Astrocyte (in vitro differentiated cells and primary cell): ENCODE measurements at places on chromosomes 2 and 18. TPM values are rescaled to one million over a fixed set of nuclear protein-coding genes. Genes with fewer than 3 reads are reported as not detected.

Gene ZNF24
- total RNA-seq = 55.5 and 55.6 TPM in 2 replicates

Gene TRABD2A
- 2.6 and 3.2 TPM in 2 replicates for total RNA-seq

Gene KCNS3
- 0.84 and 1.7 TPM in 2 replicates for total RNA-seq

Gene DNAH7
- 0.79 and 1.2 TPM in 2 replicates for total RNA-seq

Gene IL1RL1
- total RNA-seq = 0.27 TPM in 1 of 2 replicates, not detected in the other

Gene RIT2
- total RNA-seq = not detected in 2 replicates

Gene SERPINB12
- total RNA-seq = not detected in 2 replicates

Gene REG3G
- not detected in 2 replicates for total RNA-seq

Gene LIMS3
- 3.2 and 7.1 TPM in 2 replicates for total RNA-seq

Gene MAP3K19
- not detected in 2 replicates for total RNA-seq

Gene SULT1C4
- total RNA-seq = 1.1 and 1.8 TPM in 2 replicates

Gene C1QL2
- 0.20 TPM in 1 of 2 replicates, not detected in the other for total RNA-seq

Gene STK25
- total RNA-seq = 185 and 211 TPM in 2 replicates

Gene GKN1
- total RNA-seq = not detected in 2 replicates

Gene GPR45
- 0.22 TPM in 1 of 2 replicates, not detected in the other for total RNA-seq

Gene RAB6C
- 0.09 and 0.14 TPM in 2 replicates for total RNA-seq

Gene TUBB8B
- not detected in 2 replicates for total RNA-seq

Gene AMMECR1L
- 30.5 and 32.2 TPM in 2 replicates for total RNA-seq

Gene CNGA3
- total RNA-seq = not detected in 2 replicates

Gene GAL3ST2
- total RNA-seq = not detected in 2 replicates

Gene SRD5A2
- not detected in 2 replicates for total RNA-seq

Gene MREG
- total RNA-seq = 5.3 and 7.8 TPM in 2 replicates

Gene OXER1
- total RNA-seq = 0.39 and 0.43 TPM in 2 replicates

Gene ZNF892
- 4.8 and 5.9 TPM in 2 replicates for total RNA-seq
